ENCODE measurements at places on chromosomes 5 and 9.

DNA sequence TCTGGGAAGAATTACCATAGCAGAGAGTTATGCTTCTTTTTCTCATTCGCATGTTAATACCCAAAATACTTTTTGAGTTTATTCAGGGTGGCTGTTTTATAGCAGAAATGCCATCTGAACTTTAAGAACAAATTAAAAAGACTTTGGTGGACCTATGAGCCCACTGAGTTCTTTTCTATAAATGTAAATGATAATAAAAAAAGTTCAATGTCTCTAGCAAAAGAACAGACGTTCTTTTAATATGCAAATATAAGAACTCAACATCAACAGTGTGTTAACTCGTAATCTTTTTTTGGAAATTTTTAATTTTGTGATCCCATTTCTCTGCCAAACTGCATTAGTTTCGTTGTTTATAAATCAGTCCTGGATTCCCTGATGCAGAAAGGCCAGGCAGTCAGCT is 1283.0 kb upstream of the NUDT12 start:
- DNase-seq: no peak

GRCh38 chr5:142239394-142240159 is 85.2 kb downstream of the SPRY4 start:
- no peak for DNase-seq

GRCh38 chr5:107542428-107542827 is 128.3 kb downstream of the EFNA5 start:
- DNase-seq: no peak

GRCh38 chr5:97929383-97929782 is 746.3 kb upstream of the RIOK2 start:
- DNase-seq: no peak

DNA sequence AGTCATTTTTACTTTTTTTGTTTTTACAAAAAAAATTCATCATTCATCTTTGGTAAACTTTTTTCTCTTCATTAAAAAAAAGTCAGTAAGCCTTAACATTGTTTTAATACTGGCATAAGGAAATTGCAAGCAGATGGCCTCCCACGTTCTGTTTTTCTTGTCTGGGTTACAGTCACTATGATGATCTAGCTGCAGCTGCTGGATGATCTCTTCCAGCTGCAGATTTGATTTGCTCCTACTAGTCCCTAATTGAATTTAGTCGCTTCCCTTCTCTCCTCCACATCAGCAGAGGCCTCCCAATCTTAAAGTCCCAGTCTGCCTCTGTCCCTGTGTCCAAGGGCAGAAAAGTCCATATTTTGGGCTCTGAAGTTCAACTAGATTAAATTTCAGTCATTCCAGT is 106.8 kb upstream of the PTGER4 start:
- no peak for DNase-seq

- no peak for DNase-seq
Observed at GRCh38 chr5:150645070-150645700, 4.7 kb downstream of the SYNPO start.

DNA sequence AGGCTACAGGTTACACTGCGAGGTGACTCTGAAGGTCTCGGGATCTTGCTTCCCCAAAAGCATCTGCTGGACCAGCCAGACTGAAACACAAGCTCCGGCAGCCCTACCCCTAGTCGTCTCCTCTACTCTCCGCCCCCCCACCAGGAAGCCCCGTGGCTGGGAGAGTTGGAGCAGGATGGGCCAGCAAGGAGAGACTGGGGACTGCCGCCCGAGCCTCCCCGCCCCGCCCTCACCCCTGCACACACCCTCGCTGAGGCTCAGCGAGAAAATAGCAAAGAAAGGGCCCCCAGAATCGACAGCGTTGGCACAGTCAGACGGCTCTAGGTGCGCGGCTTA is 1.3 kb downstream of the TRIM7 start:
- DNase-seq: no peak

DNA sequence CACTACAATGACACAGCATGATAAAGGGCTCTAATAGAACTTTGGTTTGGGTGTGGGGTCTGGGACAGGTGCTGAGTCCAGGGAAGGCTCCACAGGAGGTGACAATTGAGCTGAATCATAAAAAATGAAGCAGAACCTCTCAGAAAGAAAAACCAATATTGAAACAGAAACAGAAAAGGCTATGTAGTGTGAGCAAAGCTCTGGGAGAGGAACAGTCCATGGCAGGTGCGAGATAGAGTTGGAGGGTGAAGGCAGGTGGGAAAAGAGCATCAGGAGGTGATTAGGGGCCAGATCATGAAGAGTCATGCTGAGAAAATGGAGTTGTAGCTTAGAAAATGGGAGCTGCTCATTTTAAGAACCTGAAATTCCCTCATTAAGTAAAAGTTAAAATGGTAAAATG is 164.9 kb downstream of the KCTD16 start:
- DNase-seq: no peak

- DNase-seq: no peak
Observed at GRCh38 chr9:76519075-76519835, 60.3 kb downstream of the GCNT1 start.

- no peak for DNase-seq
Observed at GRCh38 chr5:143126174-143127019, 277.1 kb downstream of the NR3C1 start.

DNA sequence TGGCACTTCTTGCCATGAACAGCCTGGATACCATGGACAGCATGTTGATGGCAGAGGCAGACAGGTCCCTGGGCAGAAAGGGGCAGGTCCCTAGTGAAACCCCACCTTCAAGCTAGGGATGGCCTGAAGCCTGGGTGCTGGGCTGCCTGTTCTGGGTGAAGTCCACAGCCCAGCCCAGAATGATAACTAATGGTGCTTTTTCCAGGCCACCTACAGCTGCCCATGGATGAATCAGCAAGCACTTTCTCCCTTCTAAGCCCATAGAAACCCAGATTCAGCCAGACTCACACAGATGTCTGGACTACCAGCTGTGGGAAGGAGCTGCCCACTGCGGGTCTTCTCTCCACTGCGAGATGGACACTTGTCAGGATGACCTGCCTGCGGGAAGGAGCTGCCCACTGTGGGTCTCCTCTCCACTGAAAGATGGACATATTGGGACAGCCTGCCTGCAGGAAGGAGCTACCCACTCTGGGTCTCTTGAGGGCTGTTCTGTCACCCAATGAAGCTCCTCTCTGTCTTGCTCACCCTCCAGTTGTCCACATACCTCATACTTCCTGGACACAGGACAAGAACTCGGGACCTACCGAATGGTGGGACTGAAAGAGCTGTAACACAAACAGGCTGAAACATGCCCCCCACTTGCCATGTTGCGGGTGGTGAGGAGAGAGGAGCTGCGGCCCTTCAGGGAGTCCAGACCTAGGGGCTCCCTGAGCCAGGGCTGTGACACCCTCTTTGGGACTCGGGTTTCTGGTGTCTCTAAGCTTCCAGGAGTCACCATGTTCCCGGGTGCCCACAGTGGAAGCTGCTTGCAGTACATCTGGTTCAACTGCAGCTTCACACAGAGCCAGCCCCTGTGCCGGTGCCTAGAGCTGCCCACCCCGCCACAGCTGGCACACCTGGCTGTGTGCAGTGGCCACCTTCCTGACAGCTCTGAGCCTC is 60.7 kb upstream of the SYNPO start:
- no peak for DNase-seq

DNA sequence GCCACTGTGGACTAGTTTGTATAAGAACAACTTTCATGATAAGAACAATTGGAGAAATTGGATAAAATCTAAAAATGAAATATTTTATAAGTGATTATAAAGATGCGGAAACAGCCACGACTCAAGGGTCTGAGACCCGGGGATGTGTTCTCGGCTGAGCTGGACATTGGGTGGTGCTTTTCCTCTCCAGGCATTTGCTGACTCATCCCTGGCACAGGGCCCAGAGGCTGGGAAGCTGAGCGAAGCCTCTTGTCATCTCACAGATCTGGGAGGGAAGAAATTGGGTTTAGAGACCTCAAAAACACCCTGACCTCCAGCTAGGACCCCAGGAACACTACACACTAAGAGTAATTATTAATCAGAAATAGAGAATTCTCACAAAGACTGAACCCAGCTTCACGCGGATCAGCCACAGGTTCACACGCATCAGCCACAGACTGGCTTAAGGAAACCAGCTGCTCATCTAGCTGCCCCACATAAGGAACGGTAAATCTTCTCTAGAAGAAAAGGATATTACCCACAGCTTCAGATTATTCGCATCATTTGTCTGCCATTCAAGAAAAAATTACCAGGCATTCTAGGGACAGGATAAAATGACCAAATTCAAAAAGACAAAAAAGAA is 2.8 kb upstream of the OR2V1 start:
- DNase-seq: no peak

DNA sequence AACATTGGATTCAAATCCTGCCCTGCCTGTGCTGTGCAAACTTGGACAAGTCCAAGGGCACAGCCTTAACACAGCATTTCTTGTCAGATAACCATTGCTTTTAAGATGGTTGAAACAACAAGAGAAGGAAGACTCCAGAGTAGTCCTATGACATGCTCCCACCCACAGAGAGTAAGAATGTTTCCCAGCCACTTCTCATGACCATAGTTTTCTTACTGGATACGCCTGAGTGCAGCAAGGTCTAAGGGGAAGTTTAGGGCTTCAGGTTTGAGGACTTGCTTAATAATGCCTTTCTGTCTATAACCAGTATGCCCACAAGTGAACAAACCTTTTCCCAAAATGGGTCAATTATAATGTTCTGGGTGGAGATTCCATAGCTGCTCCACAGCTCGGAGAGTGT is 126.4 kb downstream of the SLF1 start:
- no peak for DNase-seq

DNA sequence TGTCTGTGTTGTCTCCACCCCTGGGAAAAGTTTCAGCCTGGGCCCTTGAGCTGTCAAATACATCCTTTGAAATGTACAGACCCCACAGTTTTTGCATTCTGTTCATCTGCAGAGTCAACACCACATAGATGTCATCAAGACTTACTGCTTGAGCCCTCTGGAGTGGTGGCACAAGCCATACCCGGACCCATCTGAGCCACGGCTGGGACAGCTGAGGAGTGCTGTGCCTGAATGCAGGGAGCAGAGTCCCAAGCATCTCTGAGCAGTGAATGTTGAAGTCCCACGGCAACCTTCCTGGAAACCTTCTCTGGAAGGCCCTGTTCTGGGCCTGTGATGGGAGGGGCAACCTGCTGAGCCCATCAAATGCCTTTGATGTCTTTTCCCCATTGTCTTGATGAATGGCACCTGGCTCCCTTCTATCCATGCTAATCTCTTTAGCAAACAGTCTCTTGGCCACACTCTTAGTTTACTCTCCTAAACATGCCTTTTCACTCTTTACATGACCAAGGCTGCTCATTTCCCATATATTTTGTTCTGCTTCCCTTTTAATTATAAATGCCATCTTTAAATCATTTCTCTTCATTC is 92.5 kb downstream of the ATPSCKMT start:
- DNase-seq: no peak

DNA sequence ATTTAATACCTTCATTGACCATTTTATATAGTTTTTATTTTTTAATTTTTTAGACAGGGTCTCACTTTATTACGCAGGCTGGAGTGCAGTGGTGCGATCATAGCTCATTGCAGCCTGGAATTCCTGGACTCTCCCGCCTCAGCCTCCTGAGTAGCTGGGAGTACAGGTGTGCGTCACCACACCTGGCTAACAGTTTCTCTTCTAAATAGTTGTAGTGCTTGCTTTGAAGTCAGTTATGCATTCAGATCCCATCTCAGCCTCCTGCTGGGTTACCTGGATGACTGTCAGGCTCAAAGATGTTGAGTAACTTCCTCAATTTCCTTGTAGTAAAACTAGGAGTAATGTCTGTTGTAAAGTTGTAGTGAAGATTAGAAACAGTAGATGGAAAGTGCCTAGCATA is 21.4 kb downstream of the SNX18 start:
- no peak for DNase-seq

GRCh38 chr5:174384509-174384947 is 339.0 kb downstream of the NSG2 start:
- no peak for DNase-seq

DNA sequence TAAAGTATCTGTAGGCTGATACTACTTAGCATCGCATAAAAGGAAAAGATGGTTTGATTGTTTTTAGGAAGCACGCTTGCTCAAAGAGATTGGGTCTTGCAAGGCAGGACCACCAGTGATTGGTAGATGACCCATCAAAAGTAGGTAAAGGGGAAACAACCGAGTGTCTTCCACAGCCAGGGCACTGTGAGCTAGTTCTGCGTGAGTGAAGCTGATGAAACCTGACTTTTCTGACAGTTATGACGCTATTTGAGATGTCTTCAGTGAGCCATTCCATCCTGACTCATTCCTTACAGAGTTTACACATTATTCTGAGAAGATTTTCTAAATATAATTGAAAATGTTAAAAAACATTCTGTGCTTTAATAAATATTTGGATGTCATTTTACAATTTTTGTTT is 49.7 kb downstream of the BASP1 start:
- no peak for DNase-seq

DNA sequence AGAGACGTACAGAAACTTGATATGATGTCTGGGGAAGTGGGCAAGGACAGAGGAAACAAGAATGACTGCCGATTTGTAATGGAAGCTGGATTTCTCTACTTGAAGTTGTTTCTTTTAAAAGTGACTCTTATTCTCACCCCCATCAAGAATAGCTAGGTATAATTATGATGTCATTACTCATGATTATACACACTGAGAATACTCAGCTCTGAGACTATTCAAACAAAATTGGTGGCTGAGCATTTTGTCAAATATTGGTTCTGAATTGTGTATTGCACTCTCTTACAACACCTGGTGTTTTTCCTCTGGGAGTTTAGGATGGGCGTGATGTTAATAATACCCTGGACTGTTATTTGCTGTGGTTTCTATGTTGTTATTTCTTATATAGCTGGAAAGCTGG is 46.3 kb downstream of the MAST4 start:
- no peak for DNase-seq

DNA sequence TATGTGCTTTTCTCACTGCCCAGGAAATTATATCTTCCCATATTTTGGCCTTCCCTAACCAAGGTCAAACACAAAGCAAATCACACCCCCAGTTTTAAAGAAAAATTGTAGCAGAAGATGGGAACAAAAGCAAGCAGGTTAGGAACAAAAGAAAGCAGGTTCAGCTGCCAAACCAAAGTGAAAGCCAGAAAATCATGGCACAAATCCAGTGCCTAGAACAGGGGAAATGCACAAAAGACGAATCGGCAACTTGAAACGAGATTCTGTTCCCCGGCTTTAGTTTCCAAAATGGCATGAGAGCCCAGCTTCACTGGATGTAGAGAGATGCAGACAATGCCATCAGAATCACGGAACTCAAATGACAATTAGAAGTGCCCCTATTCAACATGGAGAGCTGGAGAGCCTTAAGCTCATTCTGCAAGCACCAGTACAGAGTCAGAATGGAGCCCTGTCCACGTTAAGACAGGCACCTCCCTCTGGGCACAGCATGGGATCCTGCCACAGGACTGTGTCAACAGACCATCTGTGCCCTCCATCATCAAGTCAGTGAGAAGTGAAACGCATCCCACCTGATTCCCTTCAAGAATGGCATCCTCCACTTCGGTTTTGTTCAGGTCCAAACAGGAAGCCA is 13.8 kb downstream of the DNAH5 start:
- DNase-seq: no peak

GRCh38 chr5:86929123-86929766 is 311.5 kb downstream of the COX7C start:
- DNase-seq: no peak

DNA sequence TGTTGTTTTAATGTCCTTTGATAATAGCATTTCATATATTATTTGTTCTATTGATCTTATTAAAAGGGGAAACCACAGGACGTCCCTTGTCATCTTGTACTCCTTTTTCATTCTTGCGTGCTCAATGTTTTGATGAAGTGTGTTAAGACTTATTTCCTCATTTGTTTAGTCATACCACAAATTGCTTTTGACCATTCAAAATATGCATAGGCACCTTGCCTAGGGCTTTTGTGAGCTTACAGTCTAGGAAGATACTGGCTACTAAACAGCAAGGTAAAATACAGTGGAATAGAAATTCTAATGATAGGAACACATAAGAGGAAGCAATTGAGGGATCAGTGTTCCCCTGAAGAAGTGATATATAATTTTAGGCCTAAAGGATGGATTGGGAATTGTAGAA is 190.3 kb downstream of the WDR70 start:
- no peak for DNase-seq

Measured in stimulated activated CD4-positive, alpha-beta T cell treated with anti-CD3 and anti-CD28 coated beads, TNF-alpha, amount 100 ng/mL, for 1 hour (primary cell).